A549 treated with DMSO at 1 μM for 4 hours (cell line): ENCODE measurements at places on chromosomes 7 and 10. TPM values are rescaled to one million over a fixed set of nuclear protein-coding genes. Genes with fewer than 3 reads are reported as not detected.

Gene CYP3A5
- 1.4 to 2.2 TPM (median 1.5 TPM) in 5 replicates for total RNA-seq

Gene COBL
- total RNA-seq, result 4.6 to 5.3 TPM (median 4.8 TPM) in 5 replicates

Gene PRDX3
- total RNA-seq, result 281 to 353 TPM (median 322 TPM) in 5 replicates

Gene NPC1L1
- total RNA-seq, result 0.06 to 0.09 TPM (median 0.08 TPM) in 4 of 5 replicates, not detected in the other

Gene EIF4H
- total RNA-seq, result 303 to 351 TPM (median 310 TPM) in 5 replicates

Gene KEL
- not detected in 5 replicates for total RNA-seq

Gene MLLT10
- total RNA-seq, result 27.0 to 37.4 TPM (median 34.8 TPM) in 5 replicates

Gene TLX1
- 0.05 TPM in 1 of 5 replicates, not detected in the others for total RNA-seq

Gene TRIL
- total RNA-seq, result not detected in 5 replicates
